Kidney tubule cell (primary cell): ENCODE measurements at places on chromosomes 3 and 15.
A peak's percentile ranks its signal among the peaks of the same experiment; 100 is the strongest.

- peak; percentile 97 for DNase-seq
Observed at GRCh38 chr3:50627407-50628051, 10.6 kb downstream of the MAPKAPK3 start.

- DNase-seq, result peak; percentile 50
Observed at GRCh38 chr15:101293122-101293521, 1.9 kb downstream of the SNRPA1 start.

DNA sequence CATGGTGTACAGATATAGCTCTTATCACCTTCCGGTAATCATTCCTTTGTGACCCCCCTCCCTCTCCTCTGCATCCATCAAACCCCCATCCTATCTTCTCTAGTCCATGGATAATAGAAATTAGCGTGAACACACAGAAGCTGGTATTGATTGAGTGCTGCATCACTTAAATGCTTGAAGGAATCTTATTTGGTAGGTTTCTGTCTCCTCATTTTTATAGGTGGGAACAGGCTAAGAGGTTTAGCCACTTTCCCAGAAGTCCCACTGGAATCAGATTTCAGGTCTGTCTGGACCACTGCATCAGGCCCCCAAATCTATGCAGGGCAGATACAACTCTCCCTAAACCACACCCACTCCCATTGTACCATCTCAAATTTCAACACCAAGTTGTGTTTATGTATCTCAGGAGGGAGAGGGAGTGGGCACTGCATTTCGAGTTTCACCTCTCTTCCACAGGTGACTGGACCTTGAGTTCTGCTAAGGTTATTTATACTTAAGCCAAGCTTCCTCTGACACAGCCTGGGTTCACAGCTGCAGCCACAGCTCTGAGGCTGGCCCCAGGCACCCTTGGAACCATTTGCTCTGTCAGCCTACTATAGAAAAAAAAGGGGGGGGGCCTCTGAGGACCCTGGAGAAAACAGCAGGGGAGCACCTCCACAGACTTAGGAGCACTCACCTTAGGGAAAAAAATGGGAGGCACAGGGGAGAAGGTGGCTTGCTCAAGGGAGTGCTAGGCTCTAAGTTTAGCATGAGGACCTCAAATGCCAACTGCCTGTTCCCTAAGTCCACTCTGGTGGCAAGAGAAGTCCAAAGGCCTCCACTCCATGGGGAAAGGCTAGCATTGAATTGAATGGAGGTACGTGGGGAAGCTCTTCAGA is 2.1 kb upstream of the NMB start:
- no peak for DNase-seq

GRCh38 chr3:14177580-14178246 is 688 bp downstream of the XPC start:
- peak; percentile 19 for DNase-seq

DNA sequence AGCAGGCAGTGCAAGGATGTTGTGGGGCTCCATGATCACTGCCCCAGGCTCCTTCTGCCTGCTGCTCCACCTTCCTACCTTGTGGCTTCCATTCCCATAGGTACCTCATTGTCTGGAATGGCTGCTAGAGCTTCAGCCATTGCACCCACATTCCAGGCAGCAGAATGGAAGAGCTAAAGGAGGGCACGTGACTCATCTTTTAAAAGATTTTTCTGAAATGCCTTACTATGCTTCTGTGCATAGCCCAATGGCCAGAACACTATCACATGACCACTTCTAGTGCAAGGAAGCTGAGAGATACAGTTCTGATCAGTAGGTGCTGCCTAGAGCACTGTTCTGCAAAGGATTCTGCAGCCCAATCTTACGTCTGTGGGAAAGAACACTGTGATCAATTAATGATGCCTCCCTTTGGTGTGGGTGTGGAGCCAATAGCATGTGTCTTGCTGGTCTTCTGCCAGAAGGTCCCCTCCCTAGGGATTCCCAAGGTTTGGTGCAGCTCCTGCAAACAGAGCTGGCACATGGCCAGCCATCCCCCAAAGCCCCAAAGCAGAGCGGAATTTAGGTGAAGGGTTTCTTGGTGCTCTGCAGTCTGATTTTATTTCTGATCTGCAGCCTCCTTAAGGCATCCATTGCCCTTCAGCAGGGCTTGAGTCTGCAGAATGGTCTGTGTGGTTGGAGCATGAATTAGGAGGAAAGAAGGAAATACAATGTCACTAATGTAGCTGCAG is 34.4 kb downstream of the SPSB4 start:
- DNase-seq, result no peak

DNA sequence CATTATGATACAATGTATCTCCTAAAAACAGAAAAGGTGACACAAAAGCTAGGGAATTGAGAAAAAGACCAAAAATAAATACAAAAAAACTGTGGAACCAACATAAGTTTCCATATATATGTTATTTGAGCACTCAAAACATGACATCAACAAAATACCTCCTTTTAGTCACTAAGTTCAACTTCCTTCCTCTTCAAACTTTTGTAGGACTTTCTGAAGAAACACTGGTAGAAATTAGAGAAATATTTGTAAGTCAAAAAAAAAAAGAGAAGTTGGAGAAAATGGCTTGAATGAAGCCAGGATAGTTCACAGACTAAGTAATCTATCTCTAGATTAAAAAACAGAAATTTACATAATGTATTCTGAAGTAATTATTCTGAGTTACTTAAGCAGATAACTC is 208.4 kb upstream of the ALCAM start:
- DNase-seq, result no peak

GRCh38 chr3:194189243-194189791 is 53.4 kb downstream of the HES1 start:
- DNase-seq, result no peak

- no peak for DNase-seq
Observed at GRCh38 chr3:8653800-8654408, 9.3 kb upstream of the SSUH2 start.

GRCh38 chr15:65335278-65336055 is 31.0 kb downstream of the RNU5B-1 start:
- no peak for DNase-seq

DNA sequence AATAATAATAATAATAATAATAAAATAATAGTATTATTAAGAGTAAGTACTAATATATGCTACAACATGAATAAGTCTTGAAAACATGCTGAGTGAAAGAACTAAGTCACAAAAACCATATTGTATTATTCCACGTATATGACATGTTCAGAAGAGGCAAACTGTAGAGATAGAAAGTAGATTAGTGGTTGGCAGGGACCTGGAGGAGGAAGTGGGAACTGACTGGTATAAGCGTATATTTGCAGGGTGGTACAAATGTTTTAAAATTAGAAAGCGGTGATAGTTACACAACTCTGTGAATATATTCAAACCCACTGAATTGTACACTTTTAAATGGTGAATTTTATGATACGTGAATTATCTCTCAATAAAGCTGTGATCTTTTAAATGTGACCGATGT is 32.8 kb downstream of the LRRK1 start:
- no peak for DNase-seq

DNA sequence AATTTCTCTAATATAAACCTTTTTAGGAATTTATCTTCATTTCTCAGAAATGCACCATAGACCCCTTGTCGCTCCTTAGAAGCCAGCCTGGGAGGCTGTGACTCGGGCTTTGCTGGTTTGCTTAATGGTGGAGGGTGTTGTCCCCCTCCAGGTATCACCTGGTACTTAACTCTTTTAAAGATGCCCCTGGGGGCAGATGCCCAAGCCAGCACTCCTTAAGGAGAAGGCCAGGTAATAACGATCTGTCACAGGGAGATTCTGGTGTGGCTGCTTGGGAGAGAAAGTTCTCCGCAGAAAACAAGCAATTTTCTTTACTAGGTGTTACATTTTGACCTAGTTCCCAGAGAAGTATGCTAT is 22.3 kb downstream of the EHD4 start:
- DNase-seq, result no peak

GRCh38 chr15:90742087-90742486 is 24.9 kb downstream of the BLM start:
- no peak for DNase-seq

DNA sequence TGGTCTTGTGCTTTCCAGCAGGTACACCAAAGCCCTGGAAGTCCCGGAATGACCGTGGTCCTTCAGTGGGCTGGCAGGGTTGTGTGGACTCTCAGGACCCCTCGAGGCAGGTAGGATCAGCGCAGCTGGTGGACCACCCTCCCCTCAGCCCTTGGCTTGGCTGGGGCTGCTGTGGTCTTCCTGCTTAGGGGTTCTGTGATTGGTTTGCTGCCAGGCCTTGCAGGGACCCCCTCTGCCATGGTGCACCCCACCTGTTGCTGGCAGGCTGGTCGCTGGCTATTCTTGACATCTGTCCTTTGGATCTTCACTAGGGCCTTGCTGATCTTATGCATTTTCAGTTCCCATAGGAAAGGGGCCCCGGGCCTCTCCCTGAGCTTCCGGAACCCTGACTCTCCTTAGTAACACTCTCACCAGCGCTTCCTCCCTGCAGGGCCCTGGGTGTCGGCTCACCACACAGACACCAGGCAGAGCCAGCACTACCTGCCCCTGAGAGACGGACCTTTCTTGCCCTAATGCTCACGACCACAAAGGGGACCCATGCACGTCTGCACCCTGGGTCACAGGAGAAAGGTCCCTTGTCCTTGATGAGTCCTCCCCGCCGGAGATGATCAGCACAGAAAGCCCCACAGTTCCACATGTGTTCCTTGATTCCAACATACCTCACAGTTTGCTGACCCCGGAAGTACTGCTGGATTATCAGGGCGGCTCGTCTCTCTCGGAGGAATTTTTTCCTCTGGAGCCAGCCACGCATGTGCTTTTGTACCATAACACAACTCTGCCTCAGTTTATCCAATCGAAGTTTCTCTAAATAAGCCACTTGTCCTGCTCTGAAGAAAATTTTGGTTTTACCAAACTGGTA is 51.7 kb downstream of the MYO5C start:
- DNase-seq, result no peak
